ENCODE measurements at places on chromosomes 13 and 19. TPM values are rescaled to one million over a fixed set of nuclear protein-coding genes. Genes with fewer than 3 reads are reported as not detected.

DNA sequence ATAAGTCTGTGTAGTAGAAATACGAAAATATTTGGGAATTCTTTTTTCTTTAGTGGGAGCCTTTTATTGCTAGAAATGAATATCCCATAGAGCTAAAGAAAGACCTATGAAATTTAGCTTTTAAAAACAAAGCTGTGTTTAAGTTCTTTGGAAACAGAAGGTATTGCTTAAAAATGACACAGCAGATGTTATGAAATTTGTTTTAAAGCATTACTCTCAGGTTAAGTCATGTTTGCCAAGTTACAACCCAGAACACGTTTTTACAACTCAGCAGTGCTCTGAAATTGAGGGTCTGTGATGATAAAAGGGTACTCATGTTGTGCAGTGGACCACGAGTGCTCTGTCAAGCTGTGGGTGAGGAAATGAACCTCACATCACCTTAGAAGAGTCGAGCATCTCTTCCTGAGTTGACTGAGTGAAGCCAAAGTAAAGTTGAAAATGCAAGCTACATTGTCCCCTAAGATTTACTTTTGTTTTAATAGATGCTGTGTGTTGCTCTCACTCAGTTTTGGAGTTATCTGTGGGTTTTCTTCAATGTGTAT, 161.1 kb downstream of the SHISA2 start:
- H3K4me1 ChIP-seq, result peaks cover 3% of the 10 kb centered on the region
- no peaks in the 10 kb centered on the region for H3K27me3 ChIP-seq
- no peak overlapping the region for H3K4me3 ChIP-seq
- no peak overlapping the region for H3K27ac ChIP-seq
- no peaks in the 10 kb centered on the region for H3K36me3 ChIP-seq
- no peak for DNase-seq

DNA sequence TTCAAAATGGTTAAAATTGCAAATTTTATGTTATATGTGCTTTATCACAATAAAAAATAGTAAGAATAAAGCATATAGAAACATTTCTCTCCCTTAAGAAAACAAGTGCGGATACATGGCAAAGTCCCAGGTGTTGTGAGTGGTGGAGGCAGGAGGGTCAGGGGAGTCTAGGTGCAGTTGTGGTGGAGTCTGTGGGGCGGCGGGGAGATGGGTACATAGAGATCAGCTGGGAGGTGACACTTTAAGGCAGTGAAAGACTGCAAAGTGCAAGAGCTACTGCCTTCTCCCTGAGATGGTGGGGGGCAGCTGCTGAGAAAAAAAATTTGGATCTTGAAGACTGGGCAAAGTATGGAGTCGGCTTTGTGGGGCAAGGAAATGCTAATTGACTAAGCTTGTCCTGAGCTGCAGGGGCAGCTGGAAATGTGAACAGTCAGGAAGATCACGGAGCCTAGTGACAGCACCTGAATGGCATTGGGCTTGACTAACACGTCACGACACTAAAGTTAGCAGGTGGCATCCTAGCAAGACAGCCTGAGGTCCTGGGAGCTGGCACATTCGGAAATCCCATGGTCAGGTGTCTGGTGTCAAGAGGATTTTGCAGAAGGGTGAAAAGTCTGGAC, 72.9 kb upstream of the IRS2 start:
- no peaks in the 10 kb centered on the region for H3K36me3 ChIP-seq
- H3K27me3 ChIP-seq, result no peaks in the 10 kb centered on the region
- DNase-seq, result no peak
- no peak overlapping the region for H3K27ac ChIP-seq

GRCh38 chr19:7674010-7675005, 2.6 kb upstream of the MCEMP1 start:
- no peak for DNase-seq
- H3K27me3 ChIP-seq, result peaks cover 3% of the 10 kb centered on the region
- H3K27ac ChIP-seq, result no peak overlapping the region
- H3K4me1 ChIP-seq, result peaks cover 13% of the 10 kb centered on the region
- no peak overlapping the region for H3K4me3 ChIP-seq
- no peaks in the 10 kb centered on the region for H3K36me3 ChIP-seq

LGALS7 gene
- 0.72 TPM for total RNA-seq

SRRM5 gene
- 0.22 TPM for total RNA-seq

MCEMP1 gene
- total RNA-seq, result 1.7 TPM

CCL25 gene
- not detected for total RNA-seq

GRCh38 chr13:25678398-25678797, 306.6 kb downstream of the ATP8A2 start:
- no peak overlapping the region for H3K27ac ChIP-seq
- H3K4me1 ChIP-seq, result peaks cover 4% of the 10 kb centered on the region
- no peaks in the 10 kb centered on the region for H3K27me3 ChIP-seq
- H3K4me3 ChIP-seq, result no peak overlapping the region
- no peak for DNase-seq
- no peaks in the 10 kb centered on the region for H3K36me3 ChIP-seq

GRCh38 chr19:14779151-14779550, 791 bp upstream of the ADGRE2 start:
- H3K27ac ChIP-seq, result no peak overlapping the region
- peaks cover 15% of the 10 kb centered on the region for H3K4me1 ChIP-seq
- H3K27me3 ChIP-seq, result peaks cover 14% of the 10 kb centered on the region
- no peaks in the 10 kb centered on the region for H3K36me3 ChIP-seq

GRCh38 chr19:11496391-11497163, 9.1 kb downstream of the ZNF653 start:
- H3K4me1 ChIP-seq, result no peaks in the 10 kb centered on the region
- no peak overlapping the region for H3K4me3 ChIP-seq
- H3K36me3 ChIP-seq, result peaks cover 73% of the 10 kb centered on the region
- DNase-seq, result no peak
- H3K27me3 ChIP-seq, result no peaks in the 10 kb centered on the region

ZNF581 gene
- total RNA-seq, result 10.5 TPM

- no peaks in the 10 kb centered on the region for H3K27me3 ChIP-seq
- no peaks in the 10 kb centered on the region for H3K36me3 ChIP-seq
- H3K4me3 ChIP-seq, result no peak overlapping the region
- H3K27ac ChIP-seq, result no peak overlapping the region
- no peaks in the 10 kb centered on the region for H3K4me1 ChIP-seq
Measured at GRCh38 chr13:27483421-27483820, 33.1 kb upstream of the MTIF3 start.
